Esophagus squamous epithelium (tissue), 5 donors: ENCODE measurements at places on chromosomes 11 and 22.

- DNase-seq: no peak
Observed at GRCh38 chr11:4626207-4627099, 10.8 kb upstream of the OR51D1 start.

GRCh38 chr11:77654770-77655434 lies 17.3 kb upstream of the CLNS1A start:
- DNase-seq: no peak

DNA sequence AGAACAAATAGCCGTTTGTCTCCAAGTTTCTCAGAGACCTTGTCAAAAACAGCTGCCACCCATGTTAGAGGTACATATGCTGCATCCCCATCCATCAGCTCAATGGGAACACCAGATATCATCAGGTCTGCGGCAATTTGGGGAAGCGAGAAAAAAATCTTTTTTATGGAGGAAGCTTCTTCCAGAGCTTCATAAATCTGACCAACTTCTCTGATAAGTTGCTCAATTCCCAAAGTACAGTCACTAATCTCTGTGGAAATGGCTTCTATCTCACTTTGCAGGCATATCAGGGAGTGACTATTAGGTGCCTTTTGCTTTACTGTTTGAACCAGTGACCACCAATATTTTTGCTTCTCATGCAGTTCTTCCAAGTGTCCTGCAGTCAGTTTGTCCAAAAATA lies 34.3 kb upstream of the MRPL17 start:
- no peak for DNase-seq

GRCh38 chr11:122393209-122393860 lies 262.2 kb upstream of the UBASH3B start:
- no peak for DNase-seq
